ENCODE measurements at places on chromosomes 11 and 22.

- no peak for DNase-seq
Measured at GRCh38 chr11:64607381-64607985, 16.5 kb downstream of the SLC22A12 start.

DNA sequence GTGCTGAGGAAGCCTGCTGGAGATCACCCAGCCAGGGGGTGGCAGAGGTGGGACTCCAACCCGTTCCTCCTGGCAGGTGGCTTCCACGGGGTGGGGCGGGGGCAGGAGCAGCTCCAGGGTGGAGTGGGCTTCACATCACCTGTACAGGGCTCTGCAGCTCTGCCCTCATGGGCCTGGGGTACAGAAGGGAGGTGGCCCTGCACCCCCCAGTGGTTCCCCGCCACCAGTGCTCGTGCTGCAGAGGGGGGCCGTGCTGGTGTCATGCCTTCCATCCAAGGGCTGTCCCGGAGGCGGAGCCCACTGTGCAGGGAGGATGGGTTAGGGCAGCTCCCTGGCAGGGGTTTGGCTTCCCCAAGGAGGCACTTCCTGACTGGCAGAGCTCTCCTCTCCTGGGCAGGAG, 76.4 kb upstream of the SHISAL1 start:
- DNase-seq, result no peak

DNA sequence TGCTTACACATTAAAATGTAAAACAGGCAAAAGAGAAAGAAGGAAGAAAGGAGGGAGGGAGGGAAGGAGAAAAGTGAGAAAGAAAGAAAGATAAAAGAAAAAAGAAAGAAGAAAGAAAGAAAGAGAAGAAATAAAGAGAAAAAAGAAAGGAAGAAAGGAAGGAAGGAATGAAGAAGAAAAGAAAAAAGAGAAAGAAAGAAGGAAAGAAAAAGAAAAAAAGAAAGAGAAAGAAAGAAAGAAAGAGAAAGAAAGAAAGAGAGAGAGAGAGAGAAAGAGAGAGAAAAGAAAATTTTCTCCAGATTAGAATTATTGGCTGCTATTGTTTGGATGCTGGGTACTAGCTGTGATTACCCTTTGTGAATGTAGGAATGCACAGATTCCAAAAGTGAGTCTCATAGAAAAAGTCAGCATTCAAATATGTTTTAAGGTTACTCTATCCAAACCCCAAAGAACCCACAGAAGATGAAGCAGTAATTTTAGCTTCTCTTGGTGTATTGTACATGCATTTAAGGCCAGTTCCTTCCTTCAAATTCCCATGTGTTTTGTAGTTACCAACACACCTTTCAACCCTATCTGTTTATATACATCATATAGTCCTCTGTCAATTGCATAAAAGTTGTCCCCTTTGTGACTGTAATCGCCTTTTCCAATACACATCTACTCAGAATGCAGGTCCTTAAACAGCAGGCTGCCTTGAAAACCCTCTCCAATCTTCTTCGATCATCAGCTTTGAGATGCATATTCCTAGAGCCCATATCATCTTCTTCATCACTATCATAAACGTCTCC, 789 bp upstream of the FAM111A start:
- DNase-seq, result no peak

DNA sequence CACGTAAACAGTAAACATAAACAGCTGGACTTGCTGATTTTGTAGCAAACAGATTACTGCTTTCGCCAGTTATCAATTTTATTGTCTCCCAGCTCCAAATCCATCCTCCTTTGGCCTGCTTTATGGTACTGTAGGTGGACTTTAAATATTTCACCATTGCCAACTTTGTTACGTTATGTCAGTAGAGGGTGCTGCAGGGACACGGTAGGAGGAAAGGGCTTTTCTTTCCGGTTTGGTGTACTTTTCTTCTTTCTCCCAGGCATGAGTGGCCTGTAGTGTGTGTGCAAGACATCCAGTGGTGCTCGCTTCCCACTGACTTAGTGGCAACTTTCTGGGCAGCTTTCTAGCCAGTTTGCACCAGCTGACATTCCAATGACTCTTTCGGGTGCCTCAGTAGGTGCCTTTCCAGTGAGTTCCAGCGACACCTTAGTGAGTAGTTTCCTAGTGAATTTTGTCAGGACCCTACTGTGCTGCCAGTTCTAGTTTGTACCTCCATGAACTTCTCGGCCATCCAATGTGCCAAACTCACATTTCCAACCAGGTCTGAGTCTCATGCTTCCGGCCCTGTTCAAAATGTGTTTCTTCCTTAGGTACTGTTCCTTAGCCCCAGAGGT, 267.6 kb upstream of the TENM4 start:
- DNase-seq, result no peak

GRCh38 chr11:64073542-64073941, 37.8 kb downstream of the FLRT1 start:
- DNase-seq, result no peak
